IPS-NIHi11 (cell line): ENCODE measurements at places on chromosomes 12 and 14.
A peak's percentile ranks its signal among the peaks of the same experiment; 100 is the strongest.

GRCh38 chr12:123270214-123271000, 1.2 kb downstream of the CDK2AP1 start:
- no peak for DNase-seq

GRCh38 chr12:129127771-129128170, 274.5 kb downstream of the GLT1D1 start:
- no peak for DNase-seq

DNA sequence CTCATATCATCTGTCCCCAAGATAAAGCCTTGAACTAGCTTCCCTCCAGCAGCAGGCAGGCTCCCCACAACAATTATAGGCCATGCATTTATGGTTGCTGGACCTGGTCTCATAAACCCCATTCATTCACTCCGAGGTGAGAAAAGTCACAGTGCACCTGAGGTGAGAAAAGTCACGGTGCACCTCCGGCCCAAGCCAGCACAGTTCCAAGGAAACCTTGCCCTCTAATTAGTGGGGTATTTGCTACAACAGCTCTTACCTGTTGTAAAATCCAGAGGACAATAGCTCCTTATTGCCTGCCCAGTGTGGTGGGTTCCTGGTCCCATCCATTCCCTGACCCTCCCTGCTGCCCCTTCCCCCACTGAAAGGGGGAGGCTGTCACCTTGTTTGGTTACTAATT, 65.6 kb downstream of the FBXL14 start:
- no peak for DNase-seq

GRCh38 chr12:76259106-76259505, 89.1 kb downstream of the BBS10 start:
- no peak for DNase-seq

DNA sequence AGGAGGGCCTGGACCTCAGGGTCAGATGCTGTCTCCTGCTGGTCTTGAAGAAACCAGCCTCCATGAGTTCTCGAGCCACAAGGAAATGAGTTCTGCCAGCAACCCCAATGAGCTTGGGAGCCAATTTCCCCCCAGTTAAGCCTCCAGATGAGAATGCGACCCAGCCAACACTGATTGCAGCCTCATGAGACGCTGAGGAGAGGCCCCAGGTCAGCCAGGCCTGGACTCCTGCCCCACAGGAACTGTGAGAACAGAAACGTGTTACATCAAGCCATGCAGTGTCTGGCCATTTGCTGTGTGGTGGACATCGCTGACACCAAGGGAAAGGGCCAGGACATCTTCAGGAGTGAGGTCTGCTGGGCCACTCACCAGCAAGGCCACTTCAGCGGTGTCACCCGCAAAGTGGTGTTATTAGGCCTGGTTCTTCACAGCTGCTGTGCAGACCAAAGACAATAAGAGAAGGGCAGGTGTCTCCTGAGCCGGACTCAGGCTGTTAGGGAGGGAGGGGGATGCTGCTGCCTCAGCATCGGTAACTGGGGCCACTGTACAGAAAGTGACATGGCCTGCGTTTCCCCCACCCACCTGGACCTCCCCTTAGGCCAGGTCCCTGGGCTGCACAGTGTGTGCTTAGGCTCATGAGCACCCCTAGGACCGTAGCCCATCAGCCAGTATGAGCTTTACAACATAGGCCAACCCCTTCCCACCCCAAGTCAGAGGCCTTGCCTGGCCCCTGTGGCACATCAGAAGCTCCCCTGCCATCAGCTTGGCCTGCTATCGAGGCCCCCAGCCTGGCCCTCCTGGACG, 272.4 kb upstream of the RTL1 start:
- DNase-seq: no peak

DNA sequence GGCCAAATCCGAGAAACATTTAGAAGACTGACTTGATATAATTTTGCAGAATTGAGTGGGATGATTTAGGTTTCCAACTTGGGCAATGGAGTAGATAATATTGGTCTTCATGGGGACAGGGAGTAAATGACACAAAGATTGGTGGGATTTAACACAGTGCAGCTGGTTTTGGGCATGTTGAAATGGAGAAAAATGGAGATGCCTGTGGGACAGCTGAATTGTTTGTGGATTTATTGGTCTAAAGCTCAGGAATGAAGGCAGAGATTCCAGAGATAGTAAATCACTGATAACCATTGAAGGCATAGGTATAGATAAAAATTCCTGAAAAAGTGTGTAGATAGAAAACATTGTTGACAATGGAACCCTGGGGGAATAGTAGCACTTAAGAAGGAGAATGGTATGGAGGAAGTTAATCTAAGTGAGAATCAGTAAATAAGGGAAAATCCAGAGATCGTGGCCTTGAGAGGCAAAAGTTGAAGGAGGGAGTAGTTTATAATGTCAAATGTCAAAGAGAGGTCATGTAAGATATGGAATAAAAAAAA, 120.9 kb upstream of the ATP2B1 start:
- DNase-seq: no peak

DNA sequence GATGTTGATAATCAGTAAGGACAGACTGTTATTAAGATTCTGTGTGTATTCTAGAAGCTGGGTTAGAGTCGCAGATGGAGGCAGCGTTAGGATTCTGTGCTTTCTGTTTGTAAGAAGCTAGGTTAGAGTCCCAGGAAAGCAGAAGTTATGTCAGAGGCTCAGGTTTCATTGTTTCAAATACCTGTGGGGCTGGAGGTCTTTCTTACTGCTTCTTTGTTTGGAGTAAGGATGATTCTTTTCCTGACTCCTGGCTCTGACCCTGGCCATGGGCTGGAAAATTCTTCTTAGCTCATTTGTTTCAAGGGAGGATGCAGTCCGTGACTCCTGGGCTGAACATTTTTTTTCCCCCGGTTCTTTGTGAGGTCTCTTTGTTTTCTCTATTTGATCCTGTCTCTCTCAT, 5.2 kb downstream of the MUCL1 start:
- DNase-seq: peak; percentile 51

- no peak for DNase-seq
Measured at GRCh38 chr14:87067061-87067460, 925.9 kb downstream of the GALC start.

DNA sequence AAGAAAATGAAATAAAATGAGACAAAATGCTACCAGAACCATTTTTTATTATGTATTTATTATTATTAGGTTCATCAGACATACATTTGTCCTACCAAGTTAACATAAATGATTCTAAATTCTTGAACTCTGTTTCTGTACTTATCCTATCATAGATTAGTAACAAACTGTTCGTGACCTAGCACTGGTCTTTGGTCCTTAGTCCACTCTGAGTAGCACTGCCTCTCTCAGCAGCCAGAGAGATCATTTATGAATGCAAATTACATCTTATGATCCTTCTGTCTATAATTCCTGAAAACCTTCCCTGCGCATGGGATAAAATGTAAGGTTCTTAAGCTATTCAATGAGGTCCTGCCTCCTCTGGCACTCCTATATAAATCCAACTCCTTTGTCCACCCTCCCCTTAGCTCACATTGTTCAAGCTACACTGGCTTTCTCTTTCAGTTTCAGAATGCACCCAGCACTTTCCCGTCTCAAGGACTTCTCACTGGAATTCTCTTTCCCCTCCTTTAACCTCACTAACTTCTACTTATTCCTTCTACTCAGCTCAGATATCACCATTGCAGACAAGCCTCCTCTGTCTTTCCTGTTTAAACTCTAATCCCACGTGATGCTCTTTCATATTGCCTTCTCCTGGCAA, 17.1 kb downstream of the PDZRN4 start:
- DNase-seq: peak; percentile 6

DNA sequence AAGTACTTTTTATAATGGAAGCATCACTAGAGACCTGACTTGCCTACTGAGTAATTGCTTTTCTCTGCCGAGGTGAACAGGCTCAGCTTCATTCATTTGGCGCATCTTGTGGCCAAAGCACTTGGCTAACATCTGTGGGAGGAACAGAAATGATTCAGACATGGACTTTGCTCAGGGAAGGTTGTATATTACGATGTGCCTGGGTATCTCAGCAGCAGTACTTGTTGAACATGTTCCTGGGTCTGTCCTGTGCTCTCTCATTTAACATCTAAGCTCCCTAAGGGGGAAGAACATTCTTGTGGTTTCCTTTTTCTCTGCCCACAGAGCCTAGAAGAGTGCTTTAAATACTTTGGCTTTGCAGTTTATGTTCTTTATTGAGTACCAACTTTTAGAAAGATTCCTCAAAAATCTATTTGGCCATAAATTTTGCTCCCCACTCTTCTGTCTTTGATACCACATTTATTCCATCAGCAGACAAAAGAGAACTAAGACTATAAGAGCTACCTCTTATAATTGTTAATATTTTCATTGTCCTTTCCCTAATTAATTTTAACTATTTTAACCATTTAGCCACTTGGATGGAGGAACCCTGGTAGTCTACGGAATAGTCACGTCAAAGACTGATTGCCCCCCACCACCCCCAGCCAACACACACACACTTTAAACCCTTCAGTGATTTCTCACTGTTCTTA, 101.2 kb upstream of the EGLN3 start:
- no peak for DNase-seq

GRCh38 chr12:59999291-59999690, 403.5 kb downstream of the SLC16A7 start:
- no peak for DNase-seq

DNA sequence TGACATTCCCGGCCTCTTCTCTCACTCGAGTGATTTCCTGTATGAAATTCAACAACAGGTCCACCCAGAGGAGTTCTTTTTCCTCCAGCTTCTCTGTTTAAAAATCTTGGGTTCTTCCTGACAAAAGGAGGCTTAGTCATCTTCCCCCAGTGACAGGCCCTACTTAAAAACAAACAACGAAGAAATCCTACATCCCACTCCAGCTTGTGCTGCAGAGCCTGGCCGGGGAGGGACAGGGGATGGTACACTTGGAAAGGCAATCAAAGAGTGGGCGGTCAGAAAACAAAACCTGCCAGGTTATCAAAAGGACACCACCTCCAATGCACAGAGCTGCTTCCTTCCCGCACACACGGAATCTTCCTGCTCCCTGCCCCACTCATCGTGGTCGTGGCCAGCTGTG, 101.3 kb downstream of the CACNA1C start:
- no peak for DNase-seq

GRCh38 chr12:10012630-10013330, 2.4 kb downstream of the CLEC12B start:
- DNase-seq: no peak

GRCh38 chr12:66103016-66103913, 27.3 kb downstream of the LLPH start:
- DNase-seq: peak; percentile 25

DNA sequence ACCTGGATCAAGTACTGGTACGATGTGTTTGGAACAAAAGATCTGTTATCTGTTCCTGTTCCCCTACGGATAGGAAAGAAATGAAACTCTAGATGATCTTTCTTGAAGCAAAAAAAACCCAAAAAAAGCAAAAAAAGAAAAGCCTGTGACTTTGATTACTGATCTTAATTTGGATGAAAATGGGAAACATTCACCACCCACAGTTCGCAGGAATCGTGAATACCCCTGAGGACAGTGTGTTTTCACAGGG, 138.7 kb upstream of the LMNTD1 start:
- DNase-seq: no peak

GRCh38 chr12:40560848-40561247, 131.4 kb upstream of the CNTN1 start:
- no peak for DNase-seq

GRCh38 chr12:39329876-39330275, 113.0 kb downstream of the KIF21A start:
- no peak for DNase-seq

DNA sequence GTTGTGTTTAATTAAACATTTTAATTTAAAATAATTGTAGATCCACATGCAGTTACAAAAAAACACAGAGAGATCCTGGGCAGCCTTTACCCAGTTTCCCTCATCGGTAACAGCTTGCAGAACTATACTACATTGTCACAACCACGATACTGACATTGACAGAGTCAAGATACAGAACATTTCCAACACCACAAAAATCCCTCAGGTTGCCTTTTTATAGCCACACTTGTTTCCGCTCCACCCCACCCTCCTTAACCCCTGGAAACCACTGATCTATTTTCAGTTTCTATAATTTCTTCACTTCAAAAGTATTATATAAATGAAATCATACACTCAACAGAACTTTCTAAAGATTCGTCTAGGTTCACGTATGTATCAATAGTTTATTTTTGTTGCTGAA, 458.8 kb upstream of the SOX5 start:
- DNase-seq: no peak

DNA sequence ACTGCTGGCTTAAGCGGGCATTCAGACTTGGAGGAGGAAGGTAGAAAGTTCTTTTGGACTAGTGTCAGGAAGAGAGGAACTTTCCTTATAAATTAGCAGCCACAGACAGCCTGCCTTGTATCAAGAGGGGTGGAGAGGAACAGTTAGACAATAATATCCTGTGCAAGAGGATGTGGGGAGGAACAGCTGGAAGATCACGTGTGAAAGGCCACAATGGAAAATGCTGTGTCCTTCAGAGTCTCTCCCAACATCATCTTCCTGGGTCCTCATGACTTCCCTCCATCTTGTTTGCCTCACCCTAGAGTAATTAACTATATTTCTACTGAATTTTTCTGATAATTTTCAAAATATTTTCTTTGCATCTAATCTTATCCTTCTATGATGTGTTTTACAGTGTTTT, 117.4 kb downstream of the MGAT4C start:
- no peak for DNase-seq

GRCh38 chr12:29519585-29520182, 22.2 kb upstream of the OVCH1 start:
- peak; percentile 35 for DNase-seq

DNA sequence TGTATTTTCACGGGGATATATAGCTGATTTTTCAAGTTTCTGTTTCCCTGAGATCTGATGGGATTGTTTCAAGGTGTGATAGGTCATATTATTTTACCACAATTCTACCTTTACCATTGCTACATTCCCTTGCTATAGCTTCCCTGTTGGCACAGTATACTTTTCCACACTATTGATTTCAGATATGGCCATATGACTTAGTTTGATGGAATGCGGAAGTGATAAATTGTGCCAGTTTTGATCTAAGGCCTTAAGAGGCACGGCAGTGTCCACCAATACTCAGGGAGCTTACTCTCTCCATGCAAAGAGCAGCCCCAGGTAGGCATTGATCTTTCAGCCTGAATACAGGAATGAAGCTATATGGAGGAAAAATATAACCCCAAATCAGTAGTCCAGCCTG, 315.7 kb downstream of the SLC16A7 start:
- no peak for DNase-seq

DNA sequence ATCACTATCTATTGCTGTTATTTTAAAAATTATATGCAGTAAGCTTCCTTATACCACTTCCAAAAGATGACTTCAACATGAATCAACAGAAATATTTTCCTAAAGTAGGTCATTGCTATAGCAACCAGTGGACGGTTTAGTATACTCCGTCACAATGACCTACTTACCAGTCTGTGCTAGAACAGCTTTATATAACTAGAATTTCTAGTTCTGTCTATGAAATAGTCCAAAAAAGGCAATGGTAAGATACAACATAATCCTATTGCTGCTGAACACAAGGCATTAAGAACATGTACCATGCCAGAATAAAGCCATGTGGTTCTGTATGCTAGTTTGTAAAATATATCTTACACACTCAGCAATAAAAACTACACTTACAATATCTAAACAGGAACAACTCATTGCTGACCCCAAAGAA, 40.7 kb upstream of the MTERF2 start:
- peak; percentile 13 for DNase-seq
